ENCODE measurements at places on chromosomes 16 and 17.

DNA sequence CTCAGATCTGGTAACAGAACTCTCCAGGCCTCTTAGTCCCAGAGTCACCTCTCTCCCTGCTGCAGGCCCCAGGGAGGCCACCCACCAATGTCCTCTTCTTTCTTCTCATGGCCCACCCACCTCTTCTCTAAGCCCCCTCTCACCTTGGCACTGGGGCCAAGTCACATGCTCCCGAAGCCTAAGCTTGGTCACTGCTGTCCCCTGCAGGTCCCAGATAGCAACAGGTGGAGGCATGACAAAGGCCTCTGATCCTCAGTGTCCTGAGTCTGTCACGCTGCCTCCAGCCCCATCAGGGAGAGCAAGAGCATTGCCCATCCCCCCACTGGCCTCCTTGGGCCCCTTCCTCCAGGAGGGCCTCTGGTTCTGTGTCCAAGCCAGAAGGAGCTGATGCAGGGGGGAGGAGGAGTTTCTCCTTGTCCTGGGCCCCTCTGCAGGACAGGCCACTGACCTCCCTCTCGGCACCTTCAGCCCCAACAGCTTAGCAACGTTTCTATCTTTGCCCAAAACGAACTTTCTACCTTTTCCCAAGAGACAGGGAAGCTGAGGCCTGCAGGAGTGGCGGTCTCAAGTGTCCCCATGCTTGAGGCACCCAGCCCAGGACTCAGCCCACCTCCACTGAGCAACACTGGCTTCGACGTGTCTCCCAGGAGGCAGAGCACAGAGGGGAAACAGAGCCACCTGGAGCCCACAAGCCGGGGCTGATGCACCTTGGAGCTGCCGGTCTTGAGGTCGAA is 8.6 kb downstream of the P2RX1 start:
- no peak for DNase-seq

DNA sequence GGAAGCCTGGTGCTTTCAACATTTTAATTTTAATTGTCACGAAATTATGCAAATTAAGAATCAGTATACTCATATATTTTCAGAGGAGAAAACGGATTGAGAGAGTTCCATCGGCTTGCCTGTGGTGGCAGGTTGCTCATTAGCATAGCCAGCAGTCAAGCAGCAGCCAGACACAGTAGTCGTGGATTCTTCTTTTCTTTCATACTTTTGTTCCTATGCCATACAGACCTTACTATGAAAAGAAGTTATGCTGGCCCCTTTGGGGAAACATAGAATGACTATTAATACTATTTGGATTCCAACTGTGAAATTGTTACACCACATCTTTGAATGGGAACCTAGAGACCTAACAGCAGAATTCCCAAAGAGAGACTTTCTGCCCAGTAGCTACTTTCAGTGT is 617.7 kb upstream of the CA10 start:
- no peak for DNase-seq

DNA sequence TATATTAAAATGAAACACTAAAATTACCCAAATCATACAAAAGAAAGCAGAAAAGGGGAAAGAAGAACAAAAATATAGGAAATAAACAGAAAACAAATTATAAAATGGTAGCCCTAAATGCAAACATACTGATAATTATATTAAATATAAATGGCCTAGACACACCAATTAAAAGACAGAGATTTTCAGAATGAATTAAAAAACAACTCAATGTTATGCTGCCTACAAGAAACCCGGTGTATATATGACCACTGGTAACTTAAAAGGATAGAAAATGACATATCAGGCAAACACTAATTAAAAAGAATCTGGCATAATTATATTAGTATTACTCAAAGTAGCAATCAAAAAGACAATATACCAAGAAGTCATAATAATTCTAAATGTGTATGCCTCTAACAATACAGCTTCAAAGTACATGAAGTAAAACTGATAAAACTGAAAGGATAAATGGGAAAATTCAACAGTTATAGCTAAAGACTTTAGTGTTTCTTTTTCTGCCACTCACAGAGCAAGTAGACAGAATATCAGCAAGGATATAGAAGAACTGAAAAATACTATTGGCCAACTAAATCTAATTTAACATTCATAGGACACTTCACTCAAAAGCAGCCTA is 7.5 kb upstream of the FAM20A start:
- DNase-seq = no peak

DNA sequence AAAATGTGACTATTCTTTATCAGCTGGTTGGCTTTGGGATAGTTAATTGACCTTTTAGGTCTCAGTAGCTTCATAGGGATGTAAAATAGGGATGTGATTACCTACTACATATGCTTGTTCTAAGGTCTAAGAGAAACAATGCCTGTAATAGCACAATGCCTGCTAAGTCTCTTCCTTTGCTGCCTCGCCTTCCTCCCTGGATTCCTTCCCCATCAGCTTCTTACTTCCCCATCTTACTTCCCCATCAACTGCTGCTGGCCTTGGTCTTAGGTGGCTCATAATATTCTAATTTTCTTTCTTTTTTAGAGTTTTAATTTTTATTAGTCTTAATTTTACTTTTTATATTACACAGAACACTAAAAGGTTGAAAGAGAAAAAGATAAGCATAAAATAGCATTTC is 59.2 kb upstream of the GOT2 start:
- DNase-seq = no peak

GRCh38 chr17:752620-753219 is 656 bp upstream of the GEMIN4 start:
- DNase-seq = no peak

GRCh38 chr17:76246080-76247066 is 6.1 kb upstream of the RNF157 start:
- DNase-seq = no peak

GRCh38 chr17:34571428-34572130 is 7.8 kb upstream of the TMEM132E start:
- DNase-seq = no peak

- DNase-seq = peak; percentile 24
Observed at GRCh38 chr16:86519649-86520316, 9.5 kb downstream of the FOXF1 start.

DNA sequence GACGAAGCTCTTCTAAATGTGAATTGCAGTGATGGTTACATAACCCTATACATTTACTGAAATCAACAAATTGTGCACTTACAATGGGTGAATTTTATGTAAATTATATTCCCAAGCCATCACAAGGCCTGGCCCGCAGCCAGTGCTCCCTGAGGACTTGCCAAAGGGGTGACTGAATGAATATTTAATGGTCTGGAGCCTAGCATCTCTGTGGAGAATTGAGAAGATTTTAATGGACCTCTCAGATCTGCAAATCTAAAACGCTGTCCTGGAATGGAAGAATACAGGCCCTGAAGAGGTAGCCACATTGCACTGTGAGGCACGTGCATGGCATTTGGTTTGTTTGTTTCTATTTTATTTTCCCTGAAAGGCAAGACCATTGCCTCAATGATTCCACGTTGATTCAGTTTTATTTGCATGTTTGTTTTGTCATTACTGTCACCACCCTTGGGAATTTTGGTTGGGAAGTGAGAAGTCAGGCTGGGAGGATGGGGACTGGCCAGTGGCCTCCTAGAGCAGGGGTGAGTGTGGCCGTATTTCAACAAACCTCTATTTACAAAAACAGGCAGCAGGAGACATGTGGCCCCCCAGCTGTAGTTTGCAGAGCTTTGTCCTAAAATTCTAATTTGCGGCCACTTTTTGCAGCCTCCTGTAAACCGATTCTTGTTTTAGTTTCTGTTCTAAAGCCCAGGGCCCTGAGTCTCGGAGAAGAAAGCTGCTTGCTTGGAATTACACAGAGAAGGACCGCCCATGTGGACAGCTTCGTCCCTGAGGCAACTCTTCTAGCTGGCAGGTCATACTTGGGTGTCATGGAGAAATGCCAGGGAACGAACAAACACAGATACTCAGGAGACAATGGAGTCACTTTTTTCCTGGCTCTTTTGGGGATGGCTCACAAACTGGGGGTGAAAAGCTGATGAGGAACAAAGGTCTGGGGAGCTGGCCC is 40.5 kb upstream of the GCSH start:
- DNase-seq = no peak

DNA sequence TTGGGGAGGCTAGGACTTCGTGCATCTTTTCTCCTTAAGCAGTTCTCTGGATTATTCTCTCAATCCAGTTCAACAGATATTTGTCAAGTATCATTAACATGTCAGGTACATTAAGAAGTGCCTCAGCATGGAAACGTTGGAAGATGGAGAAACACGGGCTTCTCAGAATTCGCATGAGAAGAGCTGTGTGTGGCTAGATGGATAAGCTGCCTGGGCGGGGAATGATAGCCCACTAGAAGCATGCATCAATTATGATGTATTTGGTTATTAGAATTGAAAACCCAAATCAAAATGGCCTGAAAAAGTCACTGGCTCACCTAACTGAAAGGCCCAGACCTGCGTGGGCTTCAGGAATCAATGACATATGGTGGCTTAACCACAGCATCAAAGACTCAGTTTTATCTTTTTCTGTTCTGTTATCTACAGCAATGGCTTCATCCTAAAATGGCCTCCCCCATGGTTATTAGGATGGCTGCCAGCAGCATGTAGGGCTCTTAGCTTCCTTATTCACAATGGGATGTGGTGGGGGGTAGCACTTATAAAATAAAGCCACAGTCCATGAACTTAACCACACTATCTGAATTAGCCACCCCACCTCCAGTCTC is 43.9 kb downstream of the MMD start:
- DNase-seq = no peak

DNA sequence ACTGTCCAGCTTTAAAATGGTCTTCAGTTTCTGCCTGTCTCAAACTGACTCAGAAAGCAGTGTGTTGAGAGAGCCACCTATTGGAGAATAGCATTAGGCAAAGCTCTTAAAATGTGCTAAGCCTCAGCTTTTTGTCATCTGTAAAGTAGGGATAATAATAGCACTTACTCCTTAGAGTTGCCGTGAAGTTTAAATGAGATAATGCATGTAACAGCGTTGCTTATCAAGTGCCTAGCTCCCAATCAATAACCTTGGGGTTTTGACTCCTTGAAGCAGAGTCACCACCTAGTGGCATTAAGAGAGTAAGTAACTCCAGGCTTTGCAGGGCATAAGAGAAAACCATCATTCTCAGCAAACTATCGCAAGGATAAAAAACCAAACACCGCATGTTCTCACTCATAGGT is 163.3 kb downstream of the HS3ST2 start:
- DNase-seq = no peak

DNA sequence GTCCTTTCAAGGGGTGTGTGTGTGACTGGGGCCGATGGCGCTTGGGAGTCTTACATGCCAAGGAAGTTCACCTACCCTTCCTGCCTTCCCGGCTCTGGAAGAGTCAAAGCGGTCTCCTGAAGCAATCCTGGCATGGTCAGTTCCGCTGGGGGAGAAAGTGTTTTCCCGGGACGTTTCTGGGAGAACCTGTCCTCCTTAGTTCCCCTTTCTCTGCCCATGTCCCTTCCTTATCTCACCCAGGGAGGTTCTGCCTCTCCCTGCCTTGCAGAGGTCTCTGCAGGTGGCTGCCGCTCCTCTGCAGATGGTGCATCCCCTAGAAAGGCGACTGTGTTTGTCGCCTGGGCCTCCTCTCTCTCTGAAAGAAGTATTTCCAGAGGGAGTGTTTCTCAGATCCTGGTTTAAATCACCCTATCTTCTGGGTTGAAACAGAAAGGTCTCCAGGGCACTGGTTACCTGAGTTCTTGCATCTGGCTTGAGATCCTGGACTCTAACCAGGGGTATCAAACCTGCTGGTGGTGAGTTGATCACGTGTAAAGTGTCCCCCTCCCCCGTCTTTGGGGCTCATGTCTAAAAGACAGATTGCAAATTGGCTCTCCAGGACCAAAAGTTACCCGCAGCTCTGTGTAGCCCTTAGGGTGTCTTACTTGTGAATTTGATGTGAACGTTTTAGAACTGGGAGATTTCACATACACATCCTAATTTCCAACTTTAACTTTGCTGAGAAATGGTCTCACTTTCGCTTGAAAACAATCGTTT is 1.9 kb downstream of the PRKCB start:
- no peak for DNase-seq

DNA sequence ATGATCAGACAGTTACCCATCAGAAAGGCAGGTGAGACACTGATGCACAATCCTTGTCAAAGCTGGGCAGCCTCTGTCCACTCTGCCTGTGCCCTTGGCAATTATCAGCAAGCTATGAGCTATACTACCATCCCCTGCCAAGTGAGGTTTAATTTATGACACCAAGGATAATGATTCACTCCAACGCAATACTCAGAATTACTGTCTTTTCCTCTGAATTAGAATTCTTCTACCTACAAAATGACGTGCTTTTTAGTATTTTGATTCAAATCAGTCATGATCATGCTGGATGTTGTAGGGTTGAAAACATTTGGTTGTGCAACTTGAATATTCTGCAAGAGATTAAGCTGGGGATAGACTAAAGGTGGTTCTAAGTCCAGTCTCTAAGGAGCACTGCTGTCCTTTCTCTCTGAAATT is 116.8 kb upstream of the SOX9 start:
- no peak for DNase-seq

- DNase-seq = no peak
Observed at GRCh38 chr16:89858973-89859614, 14.3 kb upstream of the TCF25 start.

- DNase-seq = no peak
Observed at GRCh38 chr17:74842599-74843351, 16.9 kb downstream of the GRIN2C start.

DNA sequence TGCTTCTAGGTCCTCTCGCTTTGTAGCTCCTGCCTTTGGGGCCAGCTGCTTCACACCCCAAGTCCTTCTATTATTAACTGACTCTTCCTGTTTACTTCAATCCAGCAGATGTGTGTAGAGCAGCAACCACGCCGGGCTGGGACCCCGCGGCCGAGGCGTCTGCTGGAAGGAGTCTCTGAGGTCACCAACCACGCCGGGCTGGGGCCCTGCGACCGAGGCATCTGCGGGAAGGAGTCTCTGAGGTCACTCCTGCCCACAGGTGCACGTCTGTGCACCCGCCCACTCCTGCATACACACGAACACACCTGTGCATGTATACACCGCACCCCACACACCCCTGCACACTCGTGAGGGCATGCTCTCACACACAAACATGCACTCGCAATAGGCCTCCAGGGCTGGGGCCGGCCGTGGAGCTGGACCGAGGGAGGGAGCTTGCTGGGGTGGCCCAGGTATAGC is 7.8 kb upstream of the TEX19 start:
- DNase-seq = no peak

- DNase-seq = no peak
Observed at GRCh38 chr17:32927724-32928585, at the start of gene TMEM98. TMEM98 (plus strand) TSS chr17:32928153; CDS start chr17:32931529, 3,376 bp downstream.

- no peak for DNase-seq
Observed at GRCh38 chr16:11007714-11008280, 63.4 kb downstream of the CLEC16A start.

GRCh38 chr17:8393470-8394231 is 4.0 kb downstream of the RNF222 start:
- DNase-seq = peak; percentile 69

Data from CD8-positive, alpha-beta memory T cell (primary cell).